Osteoblast (primary cell): ENCODE measurements at places on chromosomes 1 and 21.
A peak's percentile ranks its signal among the peaks of the same experiment; 100 is the strongest.

GRCh38 chr1:24157918-24158481 lies 15.1 kb upstream of the IL22RA1 start:
- DNase-seq: no peak

GRCh38 chr21:41246808-41247207 lies 69.8 kb upstream of the FAM3B start:
- DNase-seq: no peak

- no peak for DNase-seq
Observed at GRCh38 chr1:151621351-151621750, 9.5 kb downstream of the SNX27 start.

- DNase-seq: peak; percentile 79
Observed at GRCh38 chr1:37485902-37486679, 11.7 kb downstream of the ZC3H12A start.

- DNase-seq: peak; percentile 57
Observed at GRCh38 chr21:41813226-41813625, 46.4 kb upstream of the RIPK4 start.

DNA sequence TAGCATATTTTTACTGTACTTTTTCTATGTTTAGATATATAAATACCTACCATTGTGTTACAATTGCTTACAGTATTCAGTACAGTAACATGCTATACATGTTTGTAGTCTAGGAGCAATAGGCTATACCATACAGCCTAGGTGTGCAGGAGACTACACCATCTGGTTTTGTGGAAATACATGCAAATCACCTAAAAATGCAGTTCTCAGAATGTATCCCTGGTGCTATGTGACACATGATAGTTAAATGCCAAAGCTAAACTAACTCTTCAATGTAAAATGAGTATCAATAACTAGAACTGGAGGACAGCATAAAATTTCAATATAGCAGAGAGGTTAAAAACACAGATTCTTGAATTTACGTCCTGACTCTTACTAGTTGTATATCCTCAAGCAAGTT lies 14.8 kb downstream of the NUCKS1 start:
- DNase-seq: peak; percentile 27

GRCh38 chr1:28136922-28137613 lies 39.4 kb downstream of the PTAFR start:
- no peak for DNase-seq

GRCh38 chr21:44999972-45000636 lies 60.3 kb downstream of the SLX9 start:
- DNase-seq: no peak

- DNase-seq: peak; percentile 85
Observed at GRCh38 chr1:109263234-109263596, 13.9 kb downstream of the CELSR2 start.

GRCh38 chr1:170560681-170561285 lies 28.8 kb downstream of the GORAB start:
- peak; percentile 42 for DNase-seq

GRCh38 chr1:33367485-33368405 lies 46.8 kb upstream of the A3GALT2 start:
- DNase-seq: peak; percentile 97

DNA sequence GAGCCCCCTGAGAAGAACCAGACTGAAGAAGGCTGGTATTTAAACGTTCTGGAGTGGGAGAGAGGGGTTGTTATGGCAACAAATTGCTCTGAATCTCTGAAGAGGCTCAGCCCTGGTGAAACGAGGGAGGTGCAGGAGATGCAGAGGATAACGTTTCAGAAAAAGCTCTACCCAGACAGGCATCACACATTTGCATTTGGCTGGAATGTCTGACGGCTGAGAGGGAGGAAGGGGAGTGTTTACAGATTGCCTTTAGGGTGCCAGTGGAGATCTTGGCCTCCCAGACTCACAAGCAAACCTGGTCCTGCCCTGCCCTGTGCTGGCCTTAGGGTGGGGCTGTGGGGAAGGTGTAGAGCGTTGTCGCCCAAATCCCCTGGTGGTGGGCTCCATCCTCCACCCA lies 169.0 kb upstream of the AJAP1 start:
- no peak for DNase-seq

- no peak for DNase-seq
Observed at GRCh38 chr21:38286739-38287471, 30.1 kb downstream of the KCNJ15 start.

DNA sequence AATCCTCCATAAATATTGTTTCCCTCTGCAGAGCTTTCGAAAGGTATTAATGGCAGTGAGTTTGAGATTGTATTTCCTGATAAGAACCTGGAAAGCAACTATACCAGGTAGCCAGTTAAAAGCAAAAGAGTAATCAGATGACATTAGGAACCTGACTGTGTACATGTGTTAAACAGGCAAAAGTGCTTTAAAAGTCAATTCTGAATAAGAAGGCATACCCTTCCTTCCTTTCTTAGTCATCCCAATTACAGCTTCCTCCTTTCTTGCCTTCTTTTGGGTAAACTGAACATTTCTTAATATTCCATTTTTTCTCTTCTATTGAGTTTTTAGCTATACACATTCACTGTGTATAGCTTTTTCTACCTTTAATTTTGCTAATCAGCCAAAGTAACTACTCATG lies 144.7 kb downstream of the ZNF281 start:
- DNase-seq: no peak
